ENCODE measurements at places on chromosomes 2 and 18.
A peak's percentile ranks its signal among the peaks of the same experiment; 100 is the strongest.

GRCh38 chr18:48942554-48943261 lies 8.1 kb downstream of the SMAD7 start:
- H3K27me3 ChIP-seq, result no peaks in the 10 kb centered on the region
- H3K36me3 ChIP-seq, result peaks cover 2% of the 10 kb centered on the region
- H3K4me1 ChIP-seq, result peaks cover 58% of the 10 kb centered on the region
- H3K27ac ChIP-seq, result peak overlapping the region; percentile 65
- DNase-seq, result peak; percentile 99

GRCh38 chr2:54947646-54948045 lies 102.6 kb downstream of the RTN4 start:
- H3K36me3 ChIP-seq, result no peaks in the 10 kb centered on the region
- no peak overlapping the region for H3K4me3 ChIP-seq
- peaks cover 7% of the 10 kb centered on the region for H3K4me1 ChIP-seq
- no peak for DNase-seq

DNA sequence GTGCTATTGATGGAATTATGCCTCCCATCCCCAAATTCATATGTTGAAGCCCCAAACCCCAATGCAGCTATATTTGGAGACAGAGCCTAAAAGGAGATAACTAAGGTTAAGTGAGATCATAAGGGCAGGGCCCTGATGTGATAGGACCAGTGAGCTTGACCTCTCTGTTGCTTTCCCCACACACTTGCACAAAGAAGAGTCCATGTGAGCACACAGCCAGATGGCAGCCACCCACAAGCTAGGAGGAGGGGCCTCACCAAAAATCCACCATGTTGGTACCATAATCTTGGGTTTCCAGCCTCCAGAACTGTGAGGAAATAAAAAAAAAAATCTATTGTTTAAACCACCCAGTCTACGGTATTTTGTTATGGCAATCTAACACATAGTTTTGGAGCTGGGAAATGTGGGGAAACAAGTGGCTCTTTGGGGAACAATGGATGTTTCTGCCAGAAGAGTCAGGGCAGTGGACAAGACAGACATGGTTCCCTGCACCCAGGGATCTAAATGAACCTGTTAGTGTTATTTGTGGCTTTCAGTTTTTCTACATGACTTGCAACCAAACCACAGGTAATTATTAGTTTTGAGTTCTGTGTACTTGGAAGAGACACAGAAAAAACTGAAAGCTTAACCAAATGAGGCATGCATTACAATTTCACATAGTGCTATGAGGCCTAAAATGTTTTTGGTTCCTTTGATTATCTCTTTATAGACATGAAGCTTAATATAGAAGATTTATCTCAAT lies 259.1 kb downstream of the LTBP1 start:
- no peak overlapping the region for H3K27ac ChIP-seq
- peaks cover 2% of the 10 kb centered on the region for H3K36me3 ChIP-seq
- H3K4me1 ChIP-seq, result peaks cover 8% of the 10 kb centered on the region

DNA sequence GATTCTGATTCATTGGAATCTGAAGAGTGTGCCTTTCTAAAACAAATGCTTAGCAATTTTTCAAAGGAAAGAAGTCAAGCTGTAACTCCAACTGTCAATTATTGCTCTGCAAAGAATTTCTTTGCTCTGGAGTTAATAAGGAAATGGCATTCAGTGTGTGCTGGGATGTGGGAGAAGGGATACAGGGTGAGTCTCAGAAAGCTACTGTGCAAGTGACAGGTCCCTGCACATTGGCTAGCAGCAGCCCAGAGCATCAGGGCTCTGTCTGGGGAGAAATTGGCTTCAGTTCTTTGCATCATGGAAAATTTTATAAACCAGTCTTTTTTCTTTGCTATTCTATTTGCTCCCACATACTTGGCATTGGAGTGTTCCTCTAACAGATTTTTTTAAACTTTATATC lies 1.1 kb upstream of the SYT4 start:
- DNase-seq, result no peak
- no peak overlapping the region for H3K4me3 ChIP-seq
- H3K27me3 ChIP-seq, result no peaks in the 10 kb centered on the region
- H3K4me1 ChIP-seq, result no peaks in the 10 kb centered on the region
- no peaks in the 10 kb centered on the region for H3K36me3 ChIP-seq
- H3K27ac ChIP-seq, result no peak overlapping the region

DNA sequence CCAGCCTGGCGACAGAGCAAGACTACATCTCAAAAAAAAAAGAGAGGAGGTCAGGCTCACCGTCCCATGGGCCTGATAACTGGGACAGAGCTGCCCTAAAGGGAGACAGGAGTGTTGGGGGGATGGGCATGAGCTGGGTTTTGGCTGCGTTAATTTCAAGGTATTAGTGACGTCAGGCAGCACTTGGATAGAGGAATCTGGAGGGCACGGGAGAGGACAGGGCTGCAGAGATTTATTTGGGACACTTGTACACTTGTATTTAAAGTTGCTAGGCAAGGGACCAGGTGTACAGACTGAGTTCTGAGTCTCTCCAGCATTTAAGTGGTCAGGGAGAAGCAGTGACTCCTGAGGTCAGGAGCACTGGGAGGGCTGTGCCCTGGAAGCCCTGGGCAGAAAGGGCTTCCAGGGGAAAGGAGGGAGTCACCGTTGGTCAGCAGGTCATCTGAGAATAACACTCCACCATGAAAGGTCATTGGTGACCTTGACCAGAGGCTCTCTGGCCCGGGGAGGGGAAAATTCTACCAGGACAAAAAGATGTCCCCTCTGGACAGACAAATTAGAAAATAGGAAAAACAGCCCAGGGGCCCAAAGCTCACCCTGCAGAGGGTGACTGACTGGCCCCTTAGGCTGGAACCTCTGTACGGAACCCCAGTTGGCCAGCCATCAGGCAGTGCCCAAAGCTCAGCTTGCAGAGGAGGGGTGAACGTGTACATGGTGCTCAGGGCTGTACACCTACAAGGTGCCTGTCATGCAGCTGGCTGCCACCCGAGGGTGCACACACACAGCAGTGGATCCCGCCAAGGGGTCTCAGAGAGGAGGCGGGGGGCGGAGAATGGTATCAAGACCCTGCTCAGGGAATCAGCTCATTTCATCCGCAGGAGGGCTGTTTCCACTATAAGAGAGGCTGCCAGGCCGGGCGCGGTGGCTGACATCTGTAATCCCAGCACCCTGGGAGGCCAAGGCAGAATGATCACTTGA lies 23.0 kb upstream of the CNNM3 start:
- peaks cover 6% of the 10 kb centered on the region for H3K4me1 ChIP-seq
- no peaks in the 10 kb centered on the region for H3K36me3 ChIP-seq
- no peak overlapping the region for H3K4me3 ChIP-seq
- no peaks in the 10 kb centered on the region for H3K27me3 ChIP-seq
- no peak for DNase-seq
- H3K27ac ChIP-seq, result no peak overlapping the region

DNA sequence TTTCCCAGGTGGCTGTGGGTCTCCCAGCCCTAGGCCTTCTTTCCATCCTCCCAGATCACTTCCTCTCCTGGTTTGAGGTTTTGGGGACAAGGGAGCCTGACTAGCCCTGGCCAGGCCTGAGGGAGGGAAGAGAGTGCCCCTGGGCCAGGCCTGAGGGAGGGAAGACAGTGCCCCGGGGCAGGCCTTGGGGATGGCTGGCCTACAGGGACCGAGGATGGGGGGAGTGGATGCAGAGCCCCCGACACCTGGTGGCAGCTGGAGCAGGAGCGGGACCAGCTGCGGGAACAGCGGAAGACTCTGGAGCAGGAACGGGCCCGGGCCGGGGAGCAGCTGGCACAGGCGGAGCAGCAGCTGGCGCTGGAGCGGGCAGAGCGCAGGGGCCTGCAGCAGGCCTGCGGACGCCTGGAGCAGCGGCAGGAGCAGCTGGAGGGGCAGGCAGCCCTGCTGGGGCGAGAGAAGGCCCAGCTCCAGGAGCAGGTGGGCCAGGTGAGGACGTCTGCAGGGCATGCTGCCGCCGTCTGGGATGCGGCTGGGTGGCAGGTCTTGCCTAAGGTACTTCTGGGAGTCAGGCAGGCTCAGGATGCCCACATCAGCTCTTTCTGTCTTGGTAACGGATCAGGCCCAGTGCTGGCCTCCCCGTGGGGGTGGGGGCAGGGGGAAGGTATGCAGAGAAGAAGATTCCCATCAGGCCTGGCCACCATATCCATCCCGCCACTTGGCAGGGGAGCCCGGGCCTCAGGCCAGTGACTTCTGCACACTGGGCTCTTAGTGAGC lies 29.2 kb downstream of the CROCC2 start:
- no peak overlapping the region for H3K4me3 ChIP-seq
- H3K27me3 ChIP-seq, result peaks cover 11% of the 10 kb centered on the region
- DNase-seq, result no peak
- no peaks in the 10 kb centered on the region for H3K4me1 ChIP-seq

DNA sequence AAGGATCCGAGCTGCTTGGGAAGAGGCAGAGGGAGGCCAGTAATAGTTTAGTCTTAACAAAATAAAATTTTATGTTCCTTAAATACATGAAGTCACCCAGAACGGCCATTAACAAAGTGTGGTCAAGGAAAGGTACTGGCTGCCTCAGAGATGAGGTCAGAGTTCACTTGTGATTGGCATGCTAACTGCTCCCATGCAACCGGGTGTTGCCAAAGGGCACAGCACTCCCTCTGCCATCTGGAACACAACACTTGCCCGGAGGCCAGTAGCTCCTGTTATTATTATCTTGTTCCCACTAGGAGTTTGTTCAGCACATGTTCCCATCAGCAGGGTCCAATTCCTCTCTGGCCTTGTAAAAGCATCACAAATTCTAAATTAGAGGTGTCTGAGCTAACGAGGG lies 207.0 kb downstream of the CYP26B1 start:
- H3K4me3 ChIP-seq, result no peak overlapping the region
- no peaks in the 10 kb centered on the region for H3K36me3 ChIP-seq
- no peak for DNase-seq
- H3K27ac ChIP-seq, result no peak overlapping the region
- no peaks in the 10 kb centered on the region for H3K4me1 ChIP-seq

- no peak overlapping the region for H3K4me3 ChIP-seq
- DNase-seq, result no peak
- no peaks in the 10 kb centered on the region for H3K36me3 ChIP-seq
- H3K27me3 ChIP-seq, result no peaks in the 10 kb centered on the region
- H3K27ac ChIP-seq, result no peak overlapping the region
Observed at GRCh38 chr2:102850888-102851287, 89.1 kb downstream of the TMEM182 start.

GRCh38 chr2:222919841-222920526 lies 59.1 kb downstream of the ACSL3 start:
- H3K4me3 ChIP-seq, result no peak overlapping the region
- H3K36me3 ChIP-seq, result peaks cover 7% of the 10 kb centered on the region
- H3K4me1 ChIP-seq, result peaks cover 10% of the 10 kb centered on the region

DNA sequence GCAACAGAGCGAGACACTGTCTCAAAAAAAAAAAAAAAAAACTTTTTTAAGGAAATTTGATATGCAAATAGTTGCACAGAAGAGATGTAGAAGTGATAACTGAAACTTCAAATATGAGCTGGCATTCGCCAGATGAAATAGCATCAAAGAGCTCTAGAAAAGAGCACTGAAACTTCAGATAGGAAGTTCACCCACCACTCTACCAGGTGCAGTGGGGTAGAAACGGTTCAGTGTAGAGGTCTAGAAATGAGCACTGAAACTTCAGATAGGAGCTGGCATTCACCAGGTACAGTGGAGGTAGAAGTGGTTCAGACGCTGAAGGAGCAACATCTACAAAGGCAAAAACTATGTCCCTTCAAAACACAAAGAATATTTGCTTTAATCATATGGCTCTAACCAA lies 9.0 kb upstream of the ONECUT2 start:
- no peaks in the 10 kb centered on the region for H3K36me3 ChIP-seq
- DNase-seq, result no peak
- H3K4me1 ChIP-seq, result no peaks in the 10 kb centered on the region

DNA sequence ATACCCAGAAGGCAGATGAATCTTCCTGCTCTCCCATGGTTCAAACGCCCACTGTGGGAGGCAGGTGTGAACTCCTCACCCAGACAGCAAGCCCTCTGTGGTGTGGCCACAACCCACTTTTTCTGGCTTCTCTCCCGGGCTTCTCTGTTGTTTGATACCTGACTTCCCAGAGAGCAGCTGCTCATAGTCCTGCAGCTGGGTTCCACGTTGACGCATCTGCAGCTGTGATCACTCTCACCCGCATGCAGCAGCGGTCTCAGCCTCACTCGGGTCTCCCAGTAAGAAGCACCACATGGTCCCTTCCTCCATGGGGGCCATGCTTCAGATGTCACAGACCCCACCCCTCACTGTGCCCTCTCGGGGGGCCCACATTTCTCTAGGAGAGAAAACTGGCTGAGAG lies 3.5 kb downstream of the ASPRV1 start:
- no peak overlapping the region for H3K4me3 ChIP-seq
- peaks cover 19% of the 10 kb centered on the region for H3K27me3 ChIP-seq
- H3K36me3 ChIP-seq, result no peaks in the 10 kb centered on the region
- H3K4me1 ChIP-seq, result no peaks in the 10 kb centered on the region
- no peak overlapping the region for H3K27ac ChIP-seq

- H3K27me3 ChIP-seq, result no peaks in the 10 kb centered on the region
- peaks cover 5% of the 10 kb centered on the region for H3K36me3 ChIP-seq
- no peak overlapping the region for H3K27ac ChIP-seq
- no peak for DNase-seq
- no peaks in the 10 kb centered on the region for H3K4me1 ChIP-seq
Observed at GRCh38 chr2:224776795-224777558, 60.8 kb upstream of the CCDC195 start.

DNA sequence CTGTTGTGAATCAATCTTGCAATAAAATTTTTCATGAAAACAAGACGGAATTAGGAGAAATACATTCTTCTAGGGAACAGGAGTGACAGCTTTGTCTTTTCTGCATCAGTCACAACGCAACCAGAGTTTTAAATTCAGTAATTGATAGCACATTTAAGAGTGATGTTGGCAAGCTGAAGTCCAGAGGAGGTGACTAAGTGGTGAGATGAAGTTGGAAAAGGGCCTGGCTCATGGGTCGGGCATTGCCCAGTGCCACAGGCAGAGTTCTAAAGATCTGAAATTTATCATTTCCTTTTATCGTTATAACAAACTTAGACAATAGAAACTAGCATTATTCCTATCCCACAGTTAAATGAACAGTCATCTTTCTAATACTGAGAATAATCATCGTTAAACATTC lies 764.6 kb upstream of the ZEB2 start:
- no peaks in the 10 kb centered on the region for H3K27me3 ChIP-seq
- no peak overlapping the region for H3K4me3 ChIP-seq
- no peaks in the 10 kb centered on the region for H3K4me1 ChIP-seq
- DNase-seq, result no peak
